ENCODE measurements at places on chromosomes 2 and 18.

DNA sequence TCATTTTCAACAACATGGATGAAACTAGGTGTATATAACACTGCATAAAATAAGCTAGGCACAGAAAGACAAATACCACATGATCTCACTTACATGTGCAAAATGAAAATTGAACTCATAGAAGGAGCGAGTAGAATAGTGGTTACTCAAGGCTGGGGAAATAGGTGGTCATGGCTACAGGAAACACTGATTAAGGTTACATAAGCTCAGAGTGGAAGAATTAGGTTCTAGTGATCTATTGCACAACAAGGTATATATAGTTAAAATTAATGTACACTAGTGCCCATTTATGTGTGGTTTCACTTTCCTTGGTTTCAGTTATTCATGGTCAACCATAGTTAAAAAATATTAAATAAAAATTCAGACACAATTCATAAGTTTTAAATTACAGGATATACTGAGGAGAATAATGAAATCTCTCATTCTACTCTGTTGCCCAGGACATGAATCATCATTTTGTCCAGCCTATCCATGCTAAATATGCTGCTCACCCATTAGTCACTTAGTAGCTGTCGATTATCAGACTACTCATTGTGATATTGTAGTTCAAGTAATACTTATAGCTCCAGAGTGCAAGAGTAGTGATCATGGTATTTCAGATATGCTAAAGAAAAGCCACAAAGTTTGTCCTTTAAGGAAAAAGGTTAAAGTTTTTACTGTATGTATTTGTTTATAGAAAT is 1530.9 kb upstream of the LRRTM1 start:
- DNase-seq = no peak

DNA sequence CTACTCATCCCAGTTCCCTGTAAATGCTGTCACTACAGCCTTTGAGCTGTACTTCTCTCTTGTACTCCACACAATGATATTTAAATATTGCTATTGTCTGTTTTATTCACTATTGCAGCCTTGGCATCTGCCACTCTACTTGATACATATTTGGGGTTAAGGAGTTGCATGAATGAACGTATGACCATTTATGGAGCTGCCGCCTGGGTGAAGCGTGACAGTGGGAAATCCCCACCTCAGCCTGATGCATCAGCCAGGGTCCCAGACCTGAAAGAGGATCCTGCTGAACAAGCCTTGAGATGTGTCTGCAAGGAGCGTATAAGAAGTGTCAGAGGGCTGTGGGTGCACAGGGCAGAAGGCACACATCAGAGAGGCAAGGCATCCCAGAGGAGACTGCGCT is 39.1 kb downstream of the MRPL35 start:
- DNase-seq = no peak

DNA sequence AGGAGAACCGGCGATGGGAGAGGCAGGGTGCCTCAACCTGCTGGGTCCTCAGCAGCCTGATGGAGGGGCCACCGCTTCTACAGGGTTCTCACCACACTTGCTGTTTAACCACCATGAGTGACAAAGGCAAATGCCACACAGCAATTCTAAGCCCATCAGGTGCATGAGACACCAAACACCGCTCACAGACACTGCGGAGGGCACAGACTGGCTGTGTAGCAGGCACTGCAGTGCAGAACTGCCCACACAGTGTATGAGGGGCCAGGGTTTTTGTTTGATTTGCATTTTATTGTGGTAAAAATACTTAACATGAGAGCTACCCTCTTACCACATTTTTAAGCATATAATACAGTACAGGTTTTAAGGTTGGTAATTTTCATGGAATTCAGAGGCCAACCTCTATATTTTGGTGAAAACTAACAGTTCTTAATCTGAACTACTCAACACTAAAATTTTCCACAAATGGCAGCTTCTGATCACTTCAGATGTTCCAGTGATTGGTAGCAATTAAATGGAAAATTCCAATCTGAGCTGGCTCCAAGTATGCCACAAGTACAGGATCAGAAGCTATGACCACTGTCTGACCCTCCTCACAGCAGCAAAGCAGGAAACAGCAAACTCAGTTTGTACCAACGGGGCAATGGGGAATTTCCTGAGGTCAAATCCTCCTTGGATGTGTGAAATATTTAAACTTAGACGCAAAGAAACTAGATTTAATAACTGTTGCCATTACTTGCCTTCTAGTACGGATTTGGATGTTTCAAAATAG is 67.7 kb downstream of the FAM210A start:
- no peak for DNase-seq

GRCh38 chr2:137523931-137524330 is 440.3 kb upstream of the HNMT start:
- no peak for DNase-seq

- DNase-seq = no peak
Measured at GRCh38 chr2:124328397-124328796, 303.3 kb downstream of the CNTNAP5 start.

GRCh38 chr18:23710068-23710527 is 20.8 kb downstream of the LAMA3 start:
- DNase-seq = no peak

DNA sequence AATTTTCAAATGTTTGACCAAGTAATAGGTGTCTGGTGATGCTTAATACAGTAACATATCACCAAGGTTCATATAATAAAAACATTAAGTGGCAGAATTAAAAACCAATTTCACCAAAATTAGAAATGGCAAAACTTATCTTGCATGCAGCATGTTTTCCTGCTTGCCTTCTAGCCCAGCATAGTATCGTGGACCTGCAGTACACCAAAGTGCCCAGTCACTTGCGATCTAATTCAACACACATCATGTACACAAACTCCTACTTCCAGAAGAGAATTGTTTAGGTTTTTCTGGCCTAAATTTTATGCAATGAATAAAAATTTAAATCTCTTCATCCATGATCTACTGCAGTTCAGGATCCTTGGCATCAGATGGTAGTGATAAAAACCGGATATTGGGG is 28.9 kb downstream of the LPIN2 start:
- no peak for DNase-seq

DNA sequence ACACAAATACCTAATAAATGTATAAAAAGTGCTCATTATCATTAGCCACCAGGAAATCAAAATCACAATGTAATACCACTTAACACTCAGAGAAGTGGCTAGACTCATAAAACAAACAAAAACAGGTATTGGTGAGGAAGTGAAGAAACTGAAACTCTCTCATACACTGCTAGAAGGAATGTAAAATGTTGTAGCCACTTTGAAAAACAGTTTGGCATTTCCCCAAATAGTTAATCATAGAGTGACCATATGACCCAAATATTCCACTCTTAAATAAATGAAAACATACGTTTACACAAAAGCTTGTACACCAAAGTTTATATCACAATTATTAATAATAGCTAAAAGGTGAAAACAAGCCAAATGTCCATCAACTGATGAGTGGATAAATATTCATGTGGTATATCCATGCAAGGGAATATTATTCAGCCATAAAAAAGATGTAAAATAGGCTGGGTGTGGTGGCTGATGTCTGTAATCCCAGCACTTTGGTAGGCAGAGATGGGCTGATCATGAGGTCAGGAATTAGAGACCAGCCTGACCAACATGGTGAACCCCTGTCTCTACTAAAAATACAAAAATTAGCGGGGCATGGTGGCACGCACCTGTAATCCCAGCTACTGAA is 86.2 kb upstream of the COL5A2 start:
- no peak for DNase-seq
